ENCODE measurements at places on chromosomes 6 and 20. TPM values are rescaled to one million over a fixed set of nuclear protein-coding genes. Genes with fewer than 3 reads are reported as not detected.

Gene LIN28B
- total RNA-seq = not detected

Gene CST7
- total RNA-seq = not detected

Gene TRDN
- not detected for total RNA-seq

Gene PRR18
- total RNA-seq = not detected

Gene WFDC12
- not detected for total RNA-seq

Gene LAMA4
- 68.1 TPM for total RNA-seq

Gene FNDC1
- total RNA-seq = 0.23 TPM
